Karpas-422 (cell line): ENCODE measurements at places on chromosomes 1 and 21. TPM values are rescaled to one million over a fixed set of nuclear protein-coding genes. Genes with fewer than 3 reads are reported as not detected.

GRCh38 chr1:172482044-172482443 is 38.2 kb upstream of the PIGC start:
- H3K27me3 ChIP-seq = no peaks in the 10 kb centered on the region
- no peaks in the 10 kb centered on the region for H3K36me3 ChIP-seq
- DNase-seq = no peak
- H3K4me1 ChIP-seq = no peaks in the 10 kb centered on the region

DNA sequence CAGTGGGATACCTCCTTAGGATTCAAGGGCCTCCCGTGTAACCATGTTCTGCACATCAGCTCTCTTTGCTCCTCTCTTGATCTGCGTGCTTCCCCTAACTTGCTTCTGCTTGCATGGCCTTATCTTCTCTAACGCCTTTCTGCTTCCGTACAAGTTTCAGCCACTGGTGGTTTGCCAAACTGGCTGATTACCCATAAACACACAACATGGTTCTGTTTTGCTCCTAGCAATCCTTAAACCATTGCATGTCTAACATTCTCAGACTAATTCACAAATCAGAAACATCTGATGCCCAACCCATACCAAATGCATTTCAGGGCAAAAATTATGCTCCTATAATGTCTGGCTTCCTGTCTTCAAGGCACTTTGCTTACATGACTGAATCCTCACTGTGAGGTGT is 166.4 kb downstream of the PBX1 start:
- no peak overlapping the region for H3K27ac ChIP-seq
- H3K27me3 ChIP-seq = no peaks in the 10 kb centered on the region
- no peaks in the 10 kb centered on the region for H3K4me1 ChIP-seq
- no peaks in the 10 kb centered on the region for H3K36me3 ChIP-seq
- H3K4me3 ChIP-seq = no peak overlapping the region

DNA sequence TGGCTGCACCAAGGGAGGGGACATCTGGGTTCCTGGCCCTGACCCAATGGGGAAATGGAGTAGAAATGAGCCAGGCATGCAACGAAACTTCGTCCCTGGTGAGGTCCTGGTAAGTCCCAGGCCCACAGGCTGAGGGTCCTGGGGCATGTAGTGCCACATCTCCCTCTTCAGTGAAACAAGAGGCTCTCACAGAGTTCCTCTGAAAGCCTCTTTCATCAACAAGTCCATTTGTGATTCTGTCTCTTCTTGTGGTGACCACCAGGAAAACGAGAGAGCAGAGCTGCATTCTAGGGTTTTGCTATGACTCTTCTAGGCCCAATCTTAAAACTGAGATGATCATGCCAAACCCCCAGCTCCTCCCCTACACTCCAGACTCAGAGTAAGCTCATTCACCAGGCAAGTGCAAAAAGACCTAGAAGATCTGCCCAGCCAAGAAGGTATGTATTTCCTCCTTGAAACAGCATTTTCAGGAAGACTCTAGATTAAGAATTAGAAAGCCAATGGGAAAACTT is 24.3 kb upstream of the RNF220 start:
- H3K36me3 ChIP-seq = no peaks in the 10 kb centered on the region
- DNase-seq = no peak

GRCh38 chr1:235401251-235401650 is 34.0 kb downstream of the TBCE start:
- no peak for DNase-seq
- no peaks in the 10 kb centered on the region for H3K4me1 ChIP-seq
- H3K36me3 ChIP-seq = no peaks in the 10 kb centered on the region
- H3K4me3 ChIP-seq = no peak overlapping the region
- H3K27ac ChIP-seq = no peak overlapping the region

DNA sequence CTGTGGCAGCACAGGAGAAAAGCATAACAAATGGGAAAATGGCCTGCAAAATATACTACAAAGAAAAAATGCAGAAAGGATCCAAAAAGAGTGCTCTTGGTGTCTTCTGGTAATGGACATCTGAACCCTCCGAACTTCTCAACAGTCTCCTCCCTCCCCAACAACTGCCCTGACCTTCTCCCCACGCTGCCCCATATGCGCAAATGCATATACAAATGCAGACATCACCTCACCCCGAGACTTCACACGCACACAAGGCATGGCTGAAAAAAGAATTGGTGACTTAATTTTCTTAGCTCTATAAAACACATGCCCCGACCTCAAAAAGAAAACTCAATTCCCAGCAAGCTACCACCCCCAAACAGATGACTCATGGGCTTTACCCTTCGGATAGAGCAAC is 8.4 kb downstream of the KCND3 start:
- no peaks in the 10 kb centered on the region for H3K36me3 ChIP-seq
- no peak overlapping the region for H3K4me3 ChIP-seq
- H3K4me1 ChIP-seq = no peaks in the 10 kb centered on the region
- DNase-seq = no peak

DNA sequence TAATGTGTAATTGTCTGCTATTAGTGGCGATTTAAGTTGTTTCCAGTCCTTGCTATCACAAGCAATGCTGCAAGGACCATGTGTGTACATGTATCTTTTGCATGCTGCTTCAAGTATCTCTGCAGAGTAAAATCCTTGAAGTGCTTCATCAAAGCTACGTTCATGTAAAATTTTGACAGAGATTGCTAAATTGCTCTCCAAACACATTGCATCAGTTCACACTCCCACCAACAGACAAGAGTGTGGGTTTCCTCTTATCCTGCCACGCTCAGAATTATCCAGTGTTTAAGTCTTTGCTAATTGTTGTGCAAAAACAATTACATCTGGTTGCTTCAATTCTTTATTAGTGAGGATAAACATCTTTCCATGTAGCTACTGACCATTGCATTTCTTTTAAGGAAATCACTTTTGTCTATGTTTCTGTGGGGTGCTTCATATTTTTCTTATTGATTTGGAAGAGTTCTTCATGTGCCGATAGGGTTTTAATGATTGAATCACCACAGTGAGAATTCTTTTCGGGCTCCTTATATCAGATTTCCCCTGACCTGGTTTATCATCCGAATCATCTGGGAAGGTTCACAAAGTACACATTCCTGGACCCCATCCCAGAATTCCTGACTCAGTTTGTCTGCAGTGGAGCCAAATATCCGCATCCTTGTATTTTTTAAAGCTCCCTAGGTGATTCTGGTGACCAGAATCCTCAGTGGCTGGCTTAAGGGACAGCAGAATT is 56.3 kb upstream of the GALNT2 start:
- no peaks in the 10 kb centered on the region for H3K27me3 ChIP-seq
- H3K36me3 ChIP-seq = no peaks in the 10 kb centered on the region
- no peak for DNase-seq

- H3K4me1 ChIP-seq = peaks cover 10% of the 10 kb centered on the region
- peak overlapping the region; percentile 52 for H3K4me3 ChIP-seq
- no peaks in the 10 kb centered on the region for H3K36me3 ChIP-seq
- DNase-seq = peak; percentile 61
Observed at GRCh38 chr1:23177438-23178380, 9.1 kb upstream of the LUZP1 start.

DNA sequence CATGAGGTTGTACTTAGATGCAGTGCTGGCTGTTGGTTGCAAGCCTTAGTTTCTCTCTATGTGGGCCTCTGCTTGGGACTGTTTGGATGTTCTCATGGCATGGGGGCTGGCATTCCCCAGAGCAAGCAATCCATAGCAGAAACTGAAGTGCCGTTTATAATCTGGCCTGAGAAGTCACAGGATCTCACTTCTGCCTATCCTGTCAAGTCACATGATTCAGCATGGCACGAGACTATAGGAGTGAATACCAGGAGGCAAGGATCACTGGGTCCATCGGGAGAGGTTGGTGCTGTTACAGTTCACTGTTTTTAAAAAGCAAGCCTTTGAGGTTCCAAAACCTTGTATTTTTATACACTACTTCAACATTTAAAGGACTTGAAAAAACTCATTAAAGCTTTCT is 16.7 kb downstream of the COLGALT2 start:
- H3K36me3 ChIP-seq = no peaks in the 10 kb centered on the region
- H3K27ac ChIP-seq = no peak overlapping the region
- H3K4me3 ChIP-seq = no peak overlapping the region
- H3K4me1 ChIP-seq = peaks cover 7% of the 10 kb centered on the region
- no peak for DNase-seq

GRCh38 chr1:43430831-43431230 is 22.9 kb downstream of the HYI start:
- DNase-seq = no peak
- H3K36me3 ChIP-seq = peaks cover 10% of the 10 kb centered on the region; the same call in 1 of the 2 replicates
- no peaks in the 10 kb centered on the region for H3K27me3 ChIP-seq
- H3K27ac ChIP-seq = no peak overlapping the region

DNA sequence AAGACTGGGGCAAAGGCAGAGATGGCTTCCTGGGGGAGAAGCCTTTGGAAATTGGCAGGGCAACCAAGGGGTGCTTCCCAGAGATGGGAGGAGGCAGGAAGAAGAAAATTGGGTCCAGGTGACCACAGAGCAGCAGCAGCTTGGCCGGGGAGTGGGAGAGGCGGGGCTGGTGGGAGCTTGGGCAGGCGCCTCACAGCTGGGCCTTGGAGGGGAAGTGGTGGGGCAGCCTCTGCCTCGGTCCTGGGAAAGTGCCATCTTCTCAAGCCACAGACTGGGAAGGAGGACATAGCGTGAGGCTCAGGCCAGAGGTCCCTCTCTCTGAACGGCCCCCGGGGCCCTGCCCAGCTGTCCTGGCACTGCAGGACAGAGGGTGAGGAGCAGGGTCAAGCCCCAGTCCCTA is 24.0 kb upstream of the WASF2 start:
- no peaks in the 10 kb centered on the region for H3K36me3 ChIP-seq
- no peak for DNase-seq
- no peaks in the 10 kb centered on the region for H3K4me1 ChIP-seq
- H3K4me3 ChIP-seq = no peak overlapping the region
- no peak overlapping the region for H3K27ac ChIP-seq
- no peaks in the 10 kb centered on the region for H3K27me3 ChIP-seq

The PGLYRP4 gene
- total RNA-seq = not detected in 2 replicates

The COL9A2 gene
- total RNA-seq = 7.9 and 28.2 TPM in 2 replicates

The MIXL1 gene
- total RNA-seq = 9.2 and 20.8 TPM in 2 replicates

The FCGR3A gene
- total RNA-seq = not detected in 2 replicates

The RUSC1 gene
- total RNA-seq = 8.3 and 9.2 TPM in 2 replicates

The CALML6 gene
- total RNA-seq = 0.32 TPM in 1 of 2 replicates, not detected in the other

The PCAT6 gene
- not detected in 2 replicates for total RNA-seq

The ANGPTL3 gene
- total RNA-seq = not detected in 2 replicates
